ENCODE measurements at places on chromosomes 7 and 10.

DNA sequence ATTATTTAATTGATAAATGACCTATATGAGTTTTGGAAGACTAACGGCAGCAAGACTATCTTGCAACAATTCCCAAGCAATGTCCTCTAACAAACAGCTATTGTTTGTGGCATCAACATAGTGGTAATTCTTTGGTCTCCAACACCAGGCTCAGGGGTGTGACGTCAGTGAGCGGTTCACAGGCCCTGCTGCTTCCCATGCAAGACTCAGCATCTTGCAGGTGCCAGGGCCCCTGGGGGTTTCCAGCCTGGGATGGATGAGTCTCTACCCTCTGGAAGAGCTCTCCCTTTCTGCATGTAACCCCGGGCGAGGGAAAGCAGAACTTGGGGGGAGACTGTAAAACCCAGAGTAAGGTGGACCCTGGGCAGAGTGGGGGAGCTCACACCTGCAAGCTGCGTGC is 164.7 kb downstream of the ACTR3B start:
- DNase-seq, result no peak

DNA sequence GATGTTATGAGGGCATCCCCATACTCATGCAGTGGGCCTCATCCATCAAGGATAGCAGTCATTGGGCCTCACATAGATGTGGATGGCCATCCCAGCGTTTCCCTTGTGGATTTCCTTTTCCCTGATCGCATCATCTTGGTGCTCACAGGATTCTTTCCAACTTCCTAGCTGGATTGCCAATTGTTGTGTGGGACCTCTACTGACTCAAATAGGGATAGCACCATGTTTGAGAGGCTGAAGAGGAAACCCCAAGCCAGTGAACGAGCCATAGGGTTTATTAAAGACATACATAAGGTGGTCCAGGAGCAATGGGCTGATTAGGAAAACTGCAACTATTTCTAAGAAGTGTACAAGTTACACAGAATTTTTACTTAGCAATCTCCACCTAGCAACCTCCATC is 21.8 kb downstream of the ASZ1 start:
- no peak for DNase-seq

DNA sequence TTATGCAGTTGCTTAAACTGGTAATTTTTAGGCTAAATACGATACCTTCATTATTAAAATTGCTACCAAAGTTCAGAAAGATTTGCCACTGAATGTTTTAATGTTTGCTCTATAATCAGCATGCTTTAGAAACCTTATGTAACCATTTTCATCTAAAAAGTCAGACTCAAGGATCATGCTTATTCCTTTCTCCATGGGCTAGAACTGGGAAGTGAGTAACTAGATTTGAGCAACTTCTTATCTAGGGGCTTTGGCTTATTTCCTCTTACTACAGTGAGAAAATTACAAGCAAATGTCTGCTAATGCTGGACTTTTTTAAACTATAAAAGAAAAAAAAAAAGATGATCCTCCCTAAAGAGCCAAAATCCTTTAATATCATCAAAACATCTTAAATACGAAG is 215.9 kb downstream of the CRPPA start:
- no peak for DNase-seq

DNA sequence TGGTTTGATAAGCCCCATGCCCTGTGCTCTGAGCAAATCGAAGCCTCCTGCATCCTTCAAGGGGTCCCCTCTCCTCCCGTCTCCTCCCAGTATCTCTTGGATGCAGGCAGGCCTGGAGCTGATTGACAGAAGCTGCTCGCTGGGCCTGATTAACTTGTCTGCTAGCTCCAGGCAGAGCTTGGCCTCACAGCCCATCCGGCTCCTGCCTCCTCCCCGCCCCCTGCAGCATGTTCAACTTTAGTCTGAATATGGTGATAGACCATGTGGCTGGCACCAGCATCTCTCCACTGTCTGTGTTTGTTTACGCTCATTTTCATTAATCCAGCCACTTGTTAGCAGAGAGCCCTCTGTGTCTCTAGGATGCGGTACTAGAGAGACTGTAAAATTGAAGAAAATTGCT is 432.2 kb downstream of the DPP6 start:
- no peak for DNase-seq

DNA sequence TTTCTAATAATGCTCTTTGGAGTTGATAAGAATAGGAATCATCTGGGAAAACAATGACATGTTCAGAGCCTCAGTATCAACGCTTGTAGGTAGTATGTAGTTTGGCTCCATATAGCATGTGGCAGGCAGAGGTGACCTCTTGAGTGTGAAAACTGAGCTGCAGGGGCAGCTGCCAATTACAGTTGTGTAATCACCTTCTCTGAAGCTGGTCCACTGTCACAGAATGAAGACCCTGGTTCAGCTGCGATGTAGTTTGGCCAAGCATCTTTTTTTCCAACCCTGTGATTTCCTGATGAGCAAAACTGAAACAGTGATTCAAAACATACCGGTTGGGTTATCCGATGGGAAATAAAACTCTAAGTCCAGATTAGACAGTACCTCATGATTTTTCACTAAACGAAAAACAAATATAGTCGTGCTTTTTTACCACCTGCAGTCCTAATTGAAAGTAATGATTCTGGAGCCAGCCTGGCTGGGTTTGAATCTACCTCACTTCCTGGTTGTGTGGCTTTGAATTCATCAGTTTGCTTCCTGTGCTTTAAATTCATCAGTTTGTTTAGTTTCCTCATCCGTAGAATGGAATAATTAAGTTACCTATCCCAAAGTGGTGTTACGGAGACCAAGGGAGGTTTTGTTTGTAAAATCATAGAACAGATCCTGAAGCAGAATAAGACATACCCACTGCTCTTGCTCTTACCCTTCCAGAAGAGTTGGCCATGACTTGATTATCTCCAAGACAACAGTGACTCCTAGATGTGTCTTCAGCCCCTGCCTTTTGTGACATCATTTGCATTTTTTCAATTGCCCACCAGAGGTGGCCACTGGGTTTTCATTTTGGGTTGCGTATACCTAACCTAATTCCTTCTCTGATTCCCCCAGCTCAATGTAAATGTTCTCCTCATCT is 87.4 kb downstream of the CELF2 start:
- no peak for DNase-seq

DNA sequence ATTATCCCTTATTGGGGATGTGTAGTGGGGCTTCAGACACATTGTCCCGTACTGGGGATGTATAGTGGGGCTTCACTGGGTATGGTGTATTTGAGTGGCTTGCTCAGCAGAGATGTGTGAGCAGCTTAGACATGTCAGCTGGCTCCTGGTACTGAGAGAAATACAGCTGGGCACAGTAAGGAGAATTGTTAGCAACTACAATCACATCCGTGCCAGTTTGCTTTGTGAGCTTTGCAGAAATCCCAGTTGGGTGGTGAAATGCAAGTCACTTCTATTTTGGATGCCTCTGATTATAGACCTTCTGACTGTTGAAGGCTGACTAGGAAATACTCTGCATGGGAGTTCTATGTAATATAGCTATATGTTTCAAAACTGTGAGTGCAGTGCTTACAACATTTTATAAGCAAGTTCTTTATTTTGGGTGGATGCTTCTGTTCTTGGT is 10.8 kb downstream of the CCNY start:
- no peak for DNase-seq

DNA sequence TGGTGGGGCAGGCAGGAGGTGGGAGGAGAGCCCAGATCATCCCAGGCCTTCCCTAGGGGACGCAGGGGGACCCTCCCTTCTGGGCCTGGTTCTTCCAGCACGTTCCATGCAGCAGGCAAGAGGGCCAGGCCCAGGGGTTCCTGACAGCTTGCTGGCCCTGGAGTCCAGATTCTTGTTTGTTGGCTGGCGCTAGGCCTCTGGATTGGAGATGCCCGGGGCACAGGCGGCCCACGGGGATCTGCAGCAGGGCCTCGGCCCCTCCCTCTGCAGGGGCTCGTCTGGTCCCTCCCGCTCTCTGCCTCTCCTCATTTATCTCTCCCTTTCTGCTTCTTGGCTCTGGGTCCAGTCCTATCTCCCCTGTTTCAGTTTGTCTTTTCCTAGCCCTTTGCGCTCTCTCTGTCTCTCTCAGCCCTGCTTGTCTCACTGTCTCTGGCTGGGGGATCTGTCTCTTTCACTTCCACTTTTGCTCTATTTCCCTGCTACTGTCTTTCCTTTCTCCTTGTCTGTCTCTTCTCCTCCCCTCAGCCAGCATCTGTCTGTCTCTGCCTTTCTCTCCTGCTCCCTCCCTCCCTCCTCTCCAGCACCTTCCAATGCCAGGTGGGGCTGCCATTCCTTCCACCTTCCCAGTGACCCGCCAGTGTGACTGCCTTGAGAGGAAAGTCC is 1.1 kb upstream of the AQP1 start:
- no peak for DNase-seq

DNA sequence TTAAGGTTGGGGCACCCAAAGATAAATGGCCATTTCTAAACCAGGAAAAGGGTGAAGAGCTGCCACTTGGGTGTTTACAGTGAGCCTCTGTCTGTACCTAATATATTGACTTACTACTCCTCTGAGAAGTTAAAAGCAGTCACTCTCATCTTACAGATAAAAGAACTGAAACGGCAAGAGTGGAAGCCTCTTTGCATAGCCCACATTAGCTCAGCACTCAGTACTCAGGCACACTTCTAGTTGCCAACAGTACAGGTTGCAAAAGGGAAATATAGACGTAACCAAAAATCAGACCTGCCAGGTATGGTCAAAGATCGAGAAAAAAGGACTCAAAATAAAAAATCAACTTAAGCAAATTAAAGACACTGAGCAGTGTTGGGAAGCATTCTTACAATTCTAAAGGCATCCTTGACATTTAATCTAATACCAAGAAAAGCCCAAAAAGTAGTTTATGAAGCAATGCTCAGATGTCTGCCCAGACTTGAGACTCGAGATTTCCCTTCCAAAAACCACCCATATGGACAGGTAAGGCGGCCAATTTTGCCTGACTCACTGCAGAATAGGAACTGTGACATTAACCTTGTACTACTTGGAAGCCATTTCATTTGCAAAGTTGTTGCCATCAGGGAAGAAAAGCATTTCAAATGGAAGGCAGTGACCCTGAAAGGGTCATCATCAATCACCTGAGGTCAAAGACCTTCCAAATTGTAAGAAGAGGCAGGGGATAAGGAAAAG is 139.3 kb downstream of the SLC25A13 start:
- no peak for DNase-seq

DNA sequence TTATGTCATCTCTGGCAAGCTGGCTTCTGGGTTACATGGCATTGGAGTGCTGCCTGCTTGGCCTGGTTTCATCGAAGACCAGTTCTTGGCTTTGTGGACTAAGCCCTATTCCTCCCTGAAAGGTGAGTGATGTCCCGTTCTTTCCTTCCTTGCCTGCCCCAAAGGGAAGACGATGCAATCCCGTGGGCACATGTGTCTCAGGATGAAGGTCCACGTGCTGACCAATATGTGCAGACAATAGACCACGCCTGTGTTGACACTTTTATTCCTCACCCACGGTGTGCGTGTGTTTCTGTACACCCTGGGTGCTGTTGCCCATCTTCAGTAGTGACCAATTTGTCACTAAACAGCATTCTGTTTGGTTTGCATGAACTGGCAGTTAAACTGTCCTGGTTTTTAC is 28.6 kb upstream of the SHH start:
- DNase-seq, result no peak

All from cortex of kidney (tissue), 1 donor.